ENCODE measurements at places on chromosomes 4 and X.

- DNase-seq, result no peak
These were observed 130.0 kb downstream of the FHIP1A start for GRCh38 chr4:151538963-151539362.

GRCh38 chr4:151226004-151226932 is 50.7 kb upstream of the PRSS48 start:
- DNase-seq, result no peak

DNA sequence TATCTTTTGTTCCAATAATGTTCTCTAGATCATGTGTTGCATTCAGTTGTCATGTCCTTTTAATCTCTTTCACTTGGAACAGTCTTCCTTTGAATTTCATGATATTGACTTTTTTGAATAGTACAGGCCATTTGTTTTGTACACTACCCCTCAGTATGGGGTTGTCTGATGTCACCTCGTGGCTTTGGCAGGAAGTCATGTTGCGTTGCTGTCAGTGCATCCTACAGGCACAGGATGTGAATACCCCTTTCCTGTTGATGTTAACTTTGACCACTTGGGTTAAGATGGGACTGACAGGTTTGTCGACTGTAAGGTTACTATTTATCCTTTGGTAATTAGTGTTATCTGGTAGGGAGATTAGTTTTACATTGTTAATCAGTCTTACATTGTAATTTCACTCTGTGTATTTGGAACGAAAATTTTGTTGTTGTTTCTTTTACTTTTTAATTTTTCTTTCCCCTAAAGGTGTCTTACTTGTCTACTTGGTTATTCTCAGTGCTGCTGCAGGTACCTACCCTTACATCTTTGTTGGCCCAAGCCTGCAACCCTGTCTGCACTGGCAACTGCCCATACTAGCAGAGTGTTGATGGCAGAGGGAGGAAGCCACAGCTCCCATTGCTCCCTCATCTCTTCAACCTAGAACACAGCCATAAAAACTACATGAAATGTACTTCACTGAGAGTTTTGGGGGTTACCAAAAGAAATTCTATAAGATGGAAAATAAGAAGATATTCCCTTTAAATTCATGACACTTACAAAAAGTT is 14.7 kb upstream of the ATP8A1 start:
- DNase-seq, result no peak

DNA sequence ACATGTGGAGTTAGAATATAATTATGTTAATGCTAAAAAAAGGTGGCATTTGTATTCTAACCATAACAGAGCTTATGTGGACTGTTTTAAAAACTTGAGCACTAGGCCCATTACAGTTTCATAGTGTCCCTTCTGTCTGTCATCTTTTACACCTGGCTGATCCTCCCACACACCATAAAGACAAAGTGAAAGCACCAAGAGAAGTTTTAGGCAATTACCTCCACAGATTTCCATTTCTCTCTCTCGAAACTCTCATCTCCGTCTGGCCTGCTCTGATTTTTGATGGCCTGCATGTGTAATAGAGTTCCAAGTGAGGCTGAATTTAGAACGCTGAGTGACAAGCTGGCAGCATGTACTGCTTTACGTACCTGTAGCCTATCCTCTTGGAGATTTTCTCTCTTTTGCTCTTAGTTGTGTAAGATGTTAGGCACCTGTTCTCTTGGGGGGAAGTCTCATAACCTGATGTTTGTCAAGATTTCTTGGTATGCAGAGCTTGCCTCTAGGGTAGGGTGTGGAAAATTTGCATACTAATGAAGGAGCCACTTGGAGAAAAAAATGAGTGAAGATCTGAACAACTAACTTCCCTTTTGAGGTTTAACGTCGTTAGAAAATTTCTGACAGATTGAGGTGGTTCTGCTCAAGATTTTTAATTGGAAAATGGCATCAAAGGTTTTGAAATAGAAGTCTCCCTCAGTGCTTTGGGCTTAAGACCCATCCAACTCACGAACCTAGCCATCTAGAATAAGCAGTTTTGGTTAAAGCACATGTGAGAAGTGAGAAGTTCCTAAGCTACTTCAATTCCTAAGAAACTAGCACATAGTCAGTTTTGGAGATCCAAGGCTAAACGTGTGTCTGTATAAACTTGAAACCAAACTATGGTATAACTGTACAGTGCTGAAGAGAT is 57.6 kb upstream of the RAP1GDS1 start:
- DNase-seq, result no peak

DNA sequence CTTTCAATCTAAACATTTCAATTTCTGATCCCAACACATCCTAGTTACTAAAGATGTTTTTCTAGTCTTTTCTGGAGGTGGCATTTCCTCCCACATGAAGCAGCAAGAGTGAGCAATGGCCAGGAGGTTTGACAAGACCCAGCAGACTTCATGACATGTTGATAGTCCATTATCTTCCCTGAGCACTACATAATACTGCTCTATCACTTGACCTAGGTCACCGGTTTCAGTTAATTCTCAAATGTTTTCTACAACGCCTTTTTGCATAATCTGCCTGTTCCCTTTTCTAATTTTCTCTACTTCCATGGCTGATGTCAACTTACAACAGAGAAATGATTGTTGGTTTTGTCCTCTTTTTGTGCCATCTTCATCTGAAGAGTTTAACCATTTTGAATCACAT is 62.0 kb upstream of the GPRIN3 start:
- no peak for DNase-seq

DNA sequence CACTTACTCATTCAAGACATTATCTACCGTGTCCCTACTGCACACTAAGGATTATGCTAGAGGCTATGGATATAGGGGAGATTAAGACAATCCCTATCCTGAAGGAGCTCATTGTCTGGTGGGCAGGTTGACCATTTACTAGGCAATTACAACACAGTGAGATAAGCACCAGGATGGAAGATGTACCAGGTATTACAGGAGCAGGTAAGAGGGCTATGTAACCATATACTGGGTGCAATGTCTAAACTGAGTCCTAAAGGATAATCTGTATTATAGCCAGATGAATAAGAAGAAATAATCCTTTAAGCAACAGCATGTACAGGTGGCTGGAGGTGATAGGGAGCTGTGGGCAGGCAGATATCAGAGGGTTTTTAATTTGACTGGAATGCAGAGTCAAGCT is 113.3 kb upstream of the TBC1D9 start:
- DNase-seq, result no peak

DNA sequence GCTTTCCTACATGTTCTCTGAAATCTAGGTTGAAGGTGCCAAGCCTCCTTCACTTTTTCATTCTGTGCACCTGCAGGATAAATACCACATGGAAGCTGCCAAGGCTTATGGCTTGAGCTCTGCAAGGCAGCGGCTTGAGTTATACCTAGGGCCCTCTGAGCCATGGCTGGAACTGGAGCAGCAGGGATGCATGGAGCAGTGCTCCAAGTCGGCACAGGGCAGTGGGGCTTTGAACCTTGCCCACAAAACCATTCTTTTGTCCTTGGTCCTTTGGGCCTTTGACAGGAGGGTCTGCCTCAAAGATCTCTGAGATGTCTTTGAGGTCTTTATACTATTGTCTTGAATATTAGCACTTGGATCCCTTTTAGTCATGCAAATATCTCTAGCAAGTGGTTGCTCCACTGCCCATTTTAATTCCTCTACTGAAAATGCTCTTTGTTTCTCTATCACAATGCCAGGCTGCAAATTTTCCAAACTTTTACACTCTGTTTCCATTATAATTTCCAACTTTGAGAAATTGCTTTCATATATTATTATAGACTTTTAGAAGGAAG is 536.2 kb upstream of the KLHL4 start:
- DNase-seq, result no peak

DNA sequence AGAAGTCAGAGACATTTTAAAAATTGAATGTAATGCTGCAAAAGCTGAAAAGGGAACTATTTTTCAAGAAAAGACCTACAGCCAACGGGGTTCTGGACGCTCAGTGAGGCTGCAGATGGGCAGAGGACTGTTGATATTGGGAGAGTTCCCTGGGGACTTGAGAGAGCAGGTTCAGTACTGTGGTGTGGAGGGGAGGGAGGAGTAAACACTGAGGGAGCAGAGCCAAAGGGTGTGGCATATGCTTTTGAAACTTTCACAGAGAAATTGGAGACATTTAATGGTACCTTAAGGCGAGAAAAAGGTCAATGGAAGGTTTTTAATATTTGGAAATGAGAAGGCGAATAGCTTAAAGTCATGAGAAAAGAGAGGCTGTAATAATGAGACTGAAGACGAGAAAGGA is 62.2 kb upstream of the GPM6A start:
- no peak for DNase-seq

GRCh38 chrX:14073556-14073955 is 43.9 kb upstream of the GEMIN8 start:
- DNase-seq, result no peak

GRCh38 chrX:76454456-76454927 is 27.0 kb downstream of the MAGEE1 start:
- DNase-seq, result no peak

DNA sequence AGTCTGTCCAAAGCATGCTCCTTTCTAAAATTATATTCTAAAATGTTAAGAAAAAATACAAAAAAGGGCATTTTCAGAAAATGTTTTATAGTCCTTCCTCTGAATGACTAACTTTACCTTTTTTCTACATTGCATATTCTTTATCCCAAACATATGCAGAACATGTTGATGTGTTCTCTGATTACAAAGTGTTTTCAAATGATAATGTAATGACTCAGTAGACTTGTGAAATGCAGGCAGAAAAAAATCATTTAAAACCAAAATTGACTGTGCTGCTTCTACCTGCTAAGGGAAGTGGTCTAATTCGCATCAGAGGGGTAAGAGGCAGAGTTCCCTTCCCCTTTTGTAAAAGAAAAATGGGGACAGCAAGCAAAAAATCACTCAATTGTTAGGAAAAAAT is 22.7 kb upstream of the YTHDC1 start:
- DNase-seq, result no peak

DNA sequence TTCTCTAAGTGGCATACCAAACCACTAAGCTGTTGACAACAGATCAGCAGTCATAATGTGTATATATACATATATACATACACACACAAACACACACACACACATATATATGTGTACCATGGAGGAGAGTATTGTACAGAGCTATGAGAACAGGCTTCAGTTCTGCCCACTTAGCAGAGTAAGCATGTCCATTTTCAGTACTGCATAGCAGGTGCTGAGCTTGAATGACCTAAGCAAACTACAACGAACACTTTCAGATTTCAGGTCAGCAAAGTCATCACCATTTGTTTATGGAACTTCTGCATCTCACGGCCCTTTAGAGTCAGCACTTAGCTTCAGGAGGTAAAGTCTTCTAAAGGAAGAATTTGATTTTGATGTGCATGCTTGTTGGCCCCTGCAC is 735.8 kb upstream of the ATOH1 start:
- no peak for DNase-seq

DNA sequence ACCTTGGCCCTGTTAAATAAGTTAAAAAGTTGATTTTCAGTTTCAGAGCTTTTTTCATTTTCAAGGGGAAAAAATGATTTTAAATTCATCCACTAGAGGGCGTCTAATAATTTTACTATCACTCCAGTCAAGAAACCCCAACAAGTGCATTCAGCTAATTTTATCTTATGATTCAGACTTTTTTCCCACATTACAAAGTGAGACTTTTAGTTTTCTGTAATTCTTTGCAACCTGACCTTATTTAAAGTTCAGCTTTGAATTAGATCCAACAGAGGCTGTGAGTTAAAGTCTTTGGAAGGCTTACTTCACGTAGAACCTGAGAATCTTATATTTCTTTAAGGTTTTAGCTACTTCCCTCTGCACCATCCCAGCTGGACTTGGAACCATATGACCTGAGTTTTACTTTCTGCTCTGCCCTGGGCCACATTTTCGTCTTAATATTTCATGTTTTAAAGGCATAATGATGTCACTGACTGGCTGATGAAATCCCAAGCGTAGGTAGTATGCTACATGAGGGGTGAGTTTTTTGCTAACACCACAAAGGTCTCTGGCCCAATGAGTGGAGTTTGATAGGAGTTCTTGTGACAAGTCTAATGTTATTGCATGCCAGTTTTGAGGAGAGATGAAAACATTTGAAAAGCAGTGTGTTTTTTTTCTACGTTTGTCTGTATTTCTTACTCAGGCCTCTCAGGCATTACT is 7.2 kb downstream of the GNRHR start:
- no peak for DNase-seq

GRCh38 chr4:89364541-89364940 is 56.9 kb upstream of the GPRIN3 start:
- no peak for DNase-seq

GRCh38 chrX:40201329-40201885 is 103.6 kb upstream of the BCOR start:
- no peak for DNase-seq

GRCh38 chrX:51459125-51459524 is 37.3 kb downstream of the NUDT11 start:
- no peak for DNase-seq

DNA sequence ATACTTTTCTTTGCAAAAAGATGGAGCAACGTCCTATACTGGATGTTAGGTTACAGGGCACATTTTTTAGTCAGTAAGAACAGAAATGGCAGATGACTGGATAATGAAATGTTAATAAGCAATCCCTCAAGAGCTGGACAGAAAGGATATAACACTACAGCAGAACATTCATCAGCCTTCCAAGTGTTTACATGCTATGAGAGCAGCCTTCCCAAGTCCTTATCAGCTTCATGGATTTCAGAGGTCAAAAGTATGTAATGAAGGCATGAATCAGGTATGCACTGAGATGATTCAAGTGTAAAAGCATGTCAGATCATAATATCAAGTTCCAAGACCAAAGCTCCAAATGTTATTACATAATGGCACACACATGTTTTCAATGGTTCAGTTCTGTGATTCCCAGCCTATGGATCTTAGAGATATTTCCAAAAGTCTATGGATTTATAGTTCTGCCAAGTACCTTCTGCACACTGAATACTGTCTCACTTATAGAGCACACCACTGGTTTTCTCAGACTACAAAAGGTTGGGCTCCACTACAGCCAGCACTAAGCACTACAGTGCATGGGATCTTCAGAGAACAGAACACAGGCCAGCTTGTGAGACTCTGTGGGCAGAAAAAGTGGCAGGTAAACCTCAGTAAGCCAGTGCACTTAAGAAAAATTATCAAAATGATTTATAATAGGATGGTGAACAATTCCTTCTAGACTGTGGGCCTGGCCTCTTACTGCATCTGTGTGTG is 49.2 kb downstream of the GPC4 start:
- DNase-seq, result no peak

GRCh38 chrX:148670277-148670676 is 169.9 kb downstream of the AFF2 start:
- DNase-seq, result no peak

DNA sequence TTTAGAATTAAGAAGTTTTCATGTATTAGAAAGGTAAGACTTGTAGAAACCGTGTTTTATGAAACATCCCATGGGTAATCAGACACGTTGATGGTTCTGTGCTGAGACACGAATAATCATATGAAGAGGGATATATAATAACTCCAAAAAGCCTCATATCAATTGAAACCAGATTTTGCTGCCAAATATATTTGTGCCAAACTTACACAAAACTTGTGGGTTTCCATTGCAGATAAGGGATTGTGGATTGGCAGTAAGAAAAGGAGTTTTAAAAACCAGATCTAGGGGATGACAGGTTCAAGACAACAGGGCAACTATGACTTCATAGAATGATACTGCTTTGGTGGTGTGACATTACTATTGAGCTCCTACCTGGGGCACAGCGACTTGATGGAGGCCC is 616.1 kb downstream of the BCOR start:
- no peak for DNase-seq
